HepG2 (cell line): ENCODE measurements at places on chromosomes 13 and 19.

DNA sequence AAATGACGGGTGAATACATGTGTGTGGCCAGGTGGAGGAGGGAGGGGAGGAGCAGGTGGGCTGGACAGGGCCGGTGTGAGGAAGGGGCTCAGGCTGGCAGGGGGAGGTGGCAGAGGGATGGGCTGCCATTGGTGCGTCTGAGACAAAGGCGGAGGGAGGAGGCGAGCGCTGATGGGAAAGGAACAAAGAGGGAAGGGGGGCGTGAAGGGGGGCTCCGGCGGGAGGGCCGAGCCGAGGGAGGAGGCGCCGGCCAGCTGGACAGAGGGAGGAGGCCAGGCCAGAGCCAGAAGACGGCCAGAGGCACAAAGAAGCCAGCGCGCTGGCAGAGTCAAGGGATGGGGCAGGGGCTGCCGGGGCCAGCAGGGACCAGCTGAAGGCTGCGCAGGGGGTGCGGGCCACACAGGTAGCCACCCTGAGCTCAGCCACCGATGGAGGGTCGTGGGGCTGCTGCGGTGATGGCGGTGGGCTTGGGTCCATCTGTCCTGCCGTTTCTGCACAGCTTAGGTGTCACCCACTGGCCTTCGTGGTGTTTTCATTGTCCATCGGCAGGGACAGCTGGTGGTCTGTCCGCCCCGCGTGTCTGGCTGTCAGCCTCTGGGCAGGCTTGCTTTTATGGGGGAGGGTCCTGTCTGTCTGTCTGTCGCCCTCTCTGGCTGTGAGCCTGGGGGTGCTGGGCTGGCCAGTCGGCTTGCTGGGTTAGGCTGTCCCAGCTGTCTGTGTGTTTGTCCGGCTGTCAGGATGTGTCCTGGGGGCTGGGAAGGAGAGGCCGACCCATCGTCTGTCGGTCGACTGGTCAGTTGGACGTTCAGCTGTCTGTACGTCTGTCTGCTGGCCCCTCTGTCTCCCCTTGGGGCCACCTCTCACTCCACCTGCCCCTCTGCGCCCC, 2.2 kb downstream of the APC2 start:
- DNase-seq: no peak

- DNase-seq: no peak
These were observed 52.1 kb downstream of the FLT1 start for GRCh38 chr13:28442839-28443238.

GRCh38 chr13:102626928-102627327, 30.1 kb downstream of the TPP2 start:
- DNase-seq: no peak

DNA sequence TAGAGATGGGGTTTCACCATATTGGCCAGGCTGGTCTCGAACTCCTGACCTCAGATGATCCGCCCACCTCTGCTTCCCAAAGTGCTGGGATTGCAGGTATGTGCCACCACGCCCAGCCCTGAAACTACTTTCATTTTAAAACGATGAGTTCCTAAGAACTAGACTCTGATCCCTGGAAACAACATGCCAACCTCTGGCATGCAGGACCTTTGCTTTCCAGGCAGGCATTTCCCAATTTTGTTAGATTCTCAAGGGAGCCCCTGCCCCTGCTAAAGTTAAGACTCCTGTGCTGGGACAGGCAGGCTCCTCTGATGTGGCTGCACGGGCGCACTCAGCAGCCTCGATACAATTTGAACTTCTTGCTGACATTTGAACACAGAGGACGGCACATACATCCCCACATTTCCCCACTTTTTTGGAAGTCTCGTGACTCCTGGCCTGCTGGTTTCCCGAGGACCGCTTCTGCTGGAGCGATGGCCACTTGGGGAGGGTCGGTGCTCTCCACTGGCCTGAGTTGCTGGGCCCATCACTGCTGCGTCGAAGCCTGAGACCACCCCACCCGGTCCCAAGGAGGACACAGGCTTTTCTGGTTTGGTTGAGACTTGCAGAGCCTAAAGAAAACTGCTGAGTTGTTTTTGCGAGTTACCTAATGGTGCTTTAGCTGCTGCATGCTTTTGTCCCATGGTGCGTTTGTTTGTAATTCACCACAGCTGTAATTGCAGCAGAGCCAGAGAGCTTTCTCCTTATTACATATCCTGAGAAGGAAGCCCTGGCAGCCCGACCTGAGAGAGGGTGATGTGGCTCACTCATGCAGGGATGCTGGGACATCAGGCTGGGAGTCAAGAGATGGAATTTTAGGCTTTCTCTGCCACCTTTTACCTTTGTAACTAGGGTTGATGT, 8.2 kb downstream of the ATP11A start:
- peak; percentile 53 for DNase-seq

DNA sequence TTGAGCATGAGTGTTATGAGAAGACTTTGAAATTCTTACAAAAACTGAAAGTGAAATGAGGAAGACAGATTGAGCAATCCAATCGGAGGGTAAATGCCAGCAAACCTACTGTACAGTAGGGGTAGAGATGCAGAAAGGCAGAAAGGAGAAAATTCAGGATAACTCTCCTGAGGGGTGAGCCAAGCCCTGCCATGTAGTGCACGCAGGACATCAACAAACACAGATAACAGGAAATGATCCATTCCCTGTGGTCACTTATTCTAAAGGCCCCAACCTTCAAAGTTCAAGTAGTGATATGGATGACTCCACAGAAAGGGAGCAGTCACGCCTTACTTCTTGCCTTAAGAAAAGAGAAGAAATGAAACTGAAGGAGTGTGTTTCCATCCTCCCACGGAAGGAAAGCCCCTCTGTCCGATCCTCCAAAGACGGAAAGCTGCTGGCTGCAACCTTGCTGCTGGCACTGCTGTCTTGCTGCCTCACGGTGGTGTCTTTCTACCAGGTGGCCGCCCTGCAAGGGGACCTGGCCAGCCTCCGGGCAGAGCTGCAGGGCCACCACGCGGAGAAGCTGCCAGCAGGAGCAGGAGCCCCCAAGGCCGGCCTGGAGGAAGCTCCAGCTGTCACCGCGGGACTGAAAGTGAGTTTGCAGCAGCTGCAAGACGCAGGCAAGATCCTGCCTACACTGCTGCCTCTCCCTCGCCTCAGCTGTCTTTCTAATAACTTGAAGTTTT, at the start of gene TNFSF13B:
Gene TNFSF13B, plus strand, starts transcription at position 118 of the 728 bp plus-strand sequence. Its CDS starts 178 bp downstream, at position 296.
- peak; percentile 7 for DNase-seq

DNA sequence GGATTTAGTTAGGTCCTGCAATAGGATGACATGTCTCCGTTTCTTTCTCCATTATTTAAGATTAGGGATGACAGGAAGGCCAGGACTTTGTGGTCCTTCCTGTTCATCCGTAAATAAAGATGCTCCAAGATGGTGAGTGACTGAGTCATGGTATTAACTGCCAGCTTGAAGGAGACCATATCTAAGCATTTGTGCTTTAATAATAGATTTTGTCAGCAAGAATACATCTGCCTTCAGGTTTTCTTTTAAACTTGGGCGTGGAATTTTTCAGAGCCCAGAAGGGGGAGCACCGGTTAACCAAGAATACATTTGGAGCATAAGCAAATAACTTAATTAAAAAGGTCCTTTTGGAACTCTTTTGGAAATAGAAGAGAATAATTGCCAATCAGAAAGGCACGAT, 68.2 kb downstream of the ARHGAP35 start:
- no peak for DNase-seq

GRCh38 chr13:42574011-42574410, at the start of gene TNFSF11:
TNFSF11 (plus strand) TSS chr13:42574152; CDS start chr13:42574304, 152 bp downstream.
- DNase-seq: no peak

DNA sequence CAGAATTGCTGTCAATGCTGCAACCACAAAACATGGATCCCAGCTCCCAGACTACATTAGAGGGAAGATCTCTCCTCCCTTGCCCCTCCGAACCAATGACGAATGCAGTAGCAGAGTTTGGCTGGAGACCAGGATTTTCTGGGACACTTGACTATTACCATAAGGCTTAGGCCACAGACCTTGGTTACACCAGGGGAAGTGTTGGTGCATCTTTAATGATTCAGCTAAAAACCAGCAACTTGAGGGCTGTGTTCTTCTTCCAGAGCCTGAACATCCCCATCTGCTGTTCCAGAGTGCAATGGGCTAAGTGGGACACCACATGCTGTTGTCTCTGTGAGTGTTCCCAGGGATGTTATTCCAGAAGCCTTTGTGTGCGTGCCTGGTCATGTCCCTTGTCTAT, 528.2 kb downstream of the LMO7 start:
- DNase-seq: no peak

DNA sequence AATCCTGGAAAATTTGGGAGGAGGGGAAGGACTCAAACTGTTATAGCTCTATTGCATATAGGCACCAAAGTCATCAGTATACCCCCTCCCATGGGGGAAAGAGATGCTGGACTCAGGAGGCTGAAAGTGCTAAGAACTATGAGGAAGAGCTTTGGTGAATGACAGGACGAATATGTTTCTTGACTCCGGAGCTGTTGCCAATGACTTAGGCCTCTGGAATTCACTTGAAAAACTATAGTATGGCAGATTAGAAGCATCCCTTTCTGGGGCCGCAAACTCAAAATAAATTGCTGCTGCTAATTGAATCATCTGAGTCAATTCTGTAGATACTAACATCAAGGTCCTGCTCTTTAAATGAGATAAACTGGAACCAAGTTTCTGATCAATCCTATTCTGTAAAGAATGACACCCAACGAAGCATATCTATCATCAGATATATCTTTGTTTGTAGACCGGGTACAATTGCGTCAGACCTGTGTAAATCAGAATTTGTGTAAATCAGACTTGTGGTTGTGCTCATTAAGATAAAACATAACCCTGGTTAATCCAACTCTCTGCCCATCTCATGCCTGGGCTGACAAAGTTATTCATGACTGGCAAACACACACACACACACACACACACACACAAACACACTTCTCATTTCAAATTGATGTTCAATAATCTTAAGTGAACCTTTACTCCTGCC, 1793.8 kb upstream of the PCDH20 start:
- DNase-seq: no peak

DNA sequence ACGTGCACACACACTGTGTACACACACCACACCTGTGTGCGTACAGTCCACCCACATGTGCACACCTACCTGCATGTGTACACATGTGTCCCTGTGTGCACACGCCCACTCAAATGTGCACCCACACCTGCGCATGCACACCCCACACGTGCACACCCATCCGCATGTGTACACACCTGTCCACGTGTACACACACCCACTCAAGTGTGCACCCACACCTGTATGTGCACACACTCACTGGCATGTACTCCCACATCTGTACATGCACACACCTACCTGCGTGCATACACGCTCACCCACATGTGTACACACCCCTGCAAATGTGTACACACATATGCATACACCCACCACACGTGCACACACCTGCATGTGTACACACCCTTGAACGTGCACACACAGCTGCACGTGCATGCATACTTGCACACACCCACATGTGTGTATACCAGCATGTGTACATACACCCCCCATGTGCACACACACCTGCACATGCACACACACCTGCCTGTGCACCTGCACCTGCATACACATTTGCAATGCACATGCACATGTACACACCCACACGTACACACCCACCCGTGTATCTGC, 10.6 kb downstream of the PKN1 start:
- no peak for DNase-seq
